ENCODE measurements at places on chromosomes 12 and 14.

DNA sequence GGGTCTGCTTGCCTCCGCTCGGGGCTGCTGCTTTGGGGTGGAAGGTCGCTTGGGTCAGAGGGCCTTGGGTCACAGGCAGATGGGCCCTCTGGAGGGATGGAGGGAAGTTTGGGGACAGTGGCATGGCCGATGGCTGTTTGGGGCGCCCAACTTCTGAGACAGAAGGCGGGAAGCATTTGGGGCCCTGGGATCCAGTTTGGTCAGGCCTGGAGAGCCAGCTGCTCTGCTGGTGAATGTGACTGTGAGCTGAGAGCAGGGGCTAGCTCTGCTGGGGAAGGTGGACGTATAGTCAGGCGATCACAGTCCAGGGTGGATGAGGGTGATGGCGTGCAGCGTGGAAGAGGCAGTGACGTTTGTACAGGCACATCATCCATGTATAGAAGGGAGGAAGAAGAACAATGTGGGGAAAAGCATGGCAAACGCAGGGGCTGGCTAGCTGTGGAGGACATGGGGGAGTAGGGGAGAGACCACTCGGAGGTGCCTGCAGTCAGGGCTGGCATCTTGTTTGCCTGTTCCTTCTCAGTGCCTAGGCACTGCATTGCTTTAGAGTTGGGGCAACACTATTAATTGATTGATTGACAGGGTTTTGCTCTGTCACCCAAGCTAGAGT is 57.5 kb downstream of the TSPAN9 start:
- no peak for DNase-seq

GRCh38 chr14:42140831-42141279 is 534.2 kb downstream of the LRFN5 start:
- DNase-seq, result no peak

DNA sequence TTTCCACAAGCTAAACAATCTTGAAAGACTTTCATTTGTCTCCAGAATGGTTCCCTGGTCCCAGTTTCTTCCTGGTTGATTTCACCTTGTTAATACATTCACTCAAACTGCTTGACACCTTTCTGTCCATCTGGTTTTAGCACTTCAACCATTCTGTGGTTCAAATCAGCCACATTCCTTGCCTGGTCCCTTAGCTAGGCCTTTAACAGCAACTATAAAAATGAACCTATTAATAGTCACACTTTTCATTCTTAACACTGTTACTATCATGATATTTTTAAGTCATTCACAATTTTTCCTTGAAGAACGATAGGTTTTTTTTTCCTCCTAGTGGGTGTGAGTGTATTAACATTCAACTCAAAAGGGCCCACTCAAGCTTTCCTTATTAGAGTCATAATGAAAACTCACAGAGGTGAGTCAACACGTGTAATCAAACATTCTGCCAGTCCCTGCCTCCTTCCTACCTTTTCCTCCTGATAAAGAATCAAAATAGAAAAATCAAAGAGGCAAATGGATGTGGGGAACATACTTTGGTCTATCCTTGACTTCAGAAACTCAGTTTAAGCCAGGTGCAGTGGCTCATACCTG is 34.4 kb upstream of the CCNT1 start:
- no peak for DNase-seq

GRCh38 chr12:97301576-97301975 is 161.0 kb upstream of the RMST start:
- no peak for DNase-seq

DNA sequence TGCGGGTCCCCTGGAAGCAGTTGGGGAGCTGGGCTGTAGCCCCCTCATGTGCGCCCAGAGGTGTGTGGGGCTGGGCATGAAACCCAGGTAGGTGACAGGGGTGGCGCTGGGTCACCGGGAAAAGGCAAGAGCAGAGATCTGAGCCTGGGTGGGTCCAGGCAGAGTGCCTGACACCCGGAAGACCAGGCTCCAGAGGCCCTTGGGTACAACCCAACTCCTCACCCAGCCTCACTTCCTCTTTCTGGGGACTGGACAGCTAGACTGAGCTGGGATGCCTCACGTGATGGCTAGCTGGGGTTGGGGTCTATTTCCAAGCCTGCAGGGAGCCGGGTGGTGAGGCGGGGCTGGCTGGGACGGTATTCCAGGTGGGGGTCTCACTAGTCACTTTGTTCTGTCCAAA is 16.3 kb upstream of the CYP46A1 start:
- DNase-seq, result no peak

DNA sequence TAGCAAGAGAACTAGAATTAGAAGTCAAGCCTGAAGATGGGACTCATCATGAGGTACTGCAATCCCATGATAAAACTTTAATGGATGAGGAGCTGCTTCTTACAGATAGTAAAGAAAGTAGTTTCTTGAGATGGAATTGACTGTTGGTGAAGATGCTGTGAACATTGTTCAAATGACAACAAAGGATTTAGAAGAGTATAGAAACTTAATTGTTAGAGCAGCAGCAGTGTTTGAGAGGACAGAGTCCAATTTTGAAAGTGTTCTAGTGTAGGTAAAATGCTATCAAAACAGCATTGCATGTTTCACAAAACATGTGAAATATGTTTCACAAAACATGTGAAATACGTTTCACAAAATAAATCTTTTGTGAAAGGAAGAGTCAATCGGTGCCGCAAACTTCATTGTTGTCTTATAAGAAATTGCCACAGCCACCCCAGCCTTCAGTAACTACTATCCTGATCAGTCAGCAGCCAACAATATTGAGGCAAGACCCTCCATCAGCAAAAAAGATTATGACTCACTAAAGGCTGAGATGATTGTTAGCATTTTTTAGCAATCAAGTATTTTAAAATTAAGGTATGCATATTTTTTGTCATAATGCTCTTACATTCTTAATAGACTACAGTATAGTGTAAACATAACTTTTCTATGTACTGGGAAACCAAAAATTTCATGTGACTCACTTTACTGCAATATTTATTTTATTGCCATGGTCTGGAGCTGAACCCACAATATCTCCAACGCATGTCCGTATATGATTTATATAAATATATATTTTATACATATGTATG is 173.4 kb upstream of the BMP4 start:
- DNase-seq, result no peak

GRCh38 chr12:108964371-108965352 is 56.2 kb downstream of the SVOP start:
- no peak for DNase-seq

DNA sequence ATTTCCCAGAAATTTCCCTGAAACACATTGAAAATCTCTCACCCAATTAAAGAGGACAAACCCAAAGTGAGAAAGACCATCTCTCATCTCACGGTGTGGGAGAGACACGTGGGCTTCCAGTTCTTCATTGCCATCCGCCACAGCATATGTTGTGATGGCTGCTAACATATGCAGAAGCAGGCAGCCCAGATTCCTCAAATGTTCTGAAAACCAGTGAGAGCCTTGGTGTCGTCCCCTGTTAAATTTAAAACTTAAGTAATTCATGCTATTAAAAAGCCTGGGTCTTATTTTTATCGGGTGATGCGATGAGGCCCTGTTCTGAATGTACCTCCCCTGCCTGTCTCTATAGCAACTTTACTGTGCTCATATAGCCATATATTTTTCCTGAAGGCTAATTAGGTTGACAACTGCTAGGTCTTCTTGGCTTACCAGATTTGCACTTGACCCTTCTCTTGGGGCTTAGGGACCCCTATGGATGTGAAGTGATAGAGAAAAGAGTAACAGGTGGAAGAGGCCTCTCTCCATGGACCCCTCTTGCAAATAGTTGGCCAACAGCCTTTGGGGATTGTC is 2.8 kb upstream of the FGF6 start:
- DNase-seq, result no peak

GRCh38 chr14:88333036-88333435 is 10.0 kb upstream of the KCNK10 start:
- no peak for DNase-seq

DNA sequence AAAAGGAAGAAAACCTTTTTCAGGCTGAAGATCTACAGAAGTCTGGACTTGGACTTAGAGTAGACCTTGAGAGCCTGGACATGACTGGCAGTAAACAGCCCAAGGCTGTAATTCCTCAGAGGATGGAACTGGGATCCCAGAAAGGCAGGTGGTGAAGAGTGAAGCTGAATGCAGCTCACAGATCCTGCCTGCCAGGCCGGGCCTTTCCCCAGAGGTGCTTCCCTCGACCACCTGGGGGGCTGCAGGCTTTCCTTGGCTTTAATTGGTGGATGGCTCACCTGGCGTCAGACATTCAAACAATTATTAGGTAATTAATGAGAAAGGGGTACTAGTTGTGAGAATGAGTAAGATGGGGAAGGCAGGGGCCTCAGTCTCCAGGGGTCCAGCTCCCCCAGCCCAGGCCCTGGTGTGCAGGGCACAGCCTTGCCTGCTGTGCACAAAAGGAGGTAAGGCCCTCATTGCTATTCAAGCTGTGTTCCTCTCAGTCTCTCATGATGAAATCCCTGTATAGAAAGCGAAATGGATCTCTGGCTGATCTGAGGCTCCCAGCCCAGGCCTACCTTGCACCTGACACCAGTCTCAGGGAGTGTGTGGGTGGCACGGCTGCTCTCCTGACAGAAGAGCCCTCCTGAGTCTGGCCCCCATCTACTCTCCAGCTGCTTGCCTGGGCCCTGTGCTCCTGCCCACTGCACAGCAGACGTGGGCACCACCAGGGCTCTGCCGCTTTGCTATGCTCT is 63.0 kb upstream of the TCL1A start:
- DNase-seq, result no peak

- DNase-seq, result no peak
These were observed 141.3 kb downstream of the CALM1 start for GRCh38 chr14:90538095-90538494.

GRCh38 chr12:68871921-68872320 is 61.0 kb downstream of the CPM start:
- no peak for DNase-seq

GRCh38 chr12:4251216-4251891 is 22.2 kb upstream of the CCND2 start:
- no peak for DNase-seq

DNA sequence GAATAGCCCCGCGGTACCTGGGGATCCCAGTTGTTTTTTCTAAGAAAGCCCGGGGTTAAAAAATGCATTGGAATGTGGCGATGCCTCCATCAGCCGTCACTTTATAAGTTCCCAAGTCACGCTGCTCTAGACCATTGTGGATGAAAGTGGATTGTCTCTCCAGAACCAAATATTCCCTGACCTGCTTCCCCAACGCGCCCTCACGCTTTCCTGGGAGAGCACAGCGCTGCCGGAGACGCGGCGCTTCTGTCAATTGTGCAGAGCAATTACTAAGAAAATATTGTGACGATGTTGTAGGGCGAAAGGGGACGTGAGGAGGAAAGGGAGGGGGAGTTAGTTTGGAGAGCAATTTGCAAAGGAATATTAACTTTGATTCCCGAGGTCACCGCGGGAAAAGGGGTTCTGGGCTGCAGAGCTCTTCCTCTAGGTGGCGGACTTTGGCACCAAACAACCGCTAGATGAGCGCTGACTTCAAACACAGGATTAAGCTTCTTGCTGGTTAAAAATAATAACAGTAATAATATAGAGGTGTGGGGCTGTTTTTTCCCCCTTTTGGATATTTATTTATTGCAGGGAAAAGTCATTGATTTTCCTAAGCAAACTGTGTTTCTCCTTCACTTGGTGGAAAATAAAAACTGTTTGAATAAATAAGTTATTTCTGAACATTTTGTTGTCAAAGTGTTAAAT is 9.6 kb upstream of the FOXG1 start:
- DNase-seq, result no peak

GRCh38 chr12:112116232-112117060 is 7.9 kb upstream of the NAA25 start:
- DNase-seq, result no peak

DNA sequence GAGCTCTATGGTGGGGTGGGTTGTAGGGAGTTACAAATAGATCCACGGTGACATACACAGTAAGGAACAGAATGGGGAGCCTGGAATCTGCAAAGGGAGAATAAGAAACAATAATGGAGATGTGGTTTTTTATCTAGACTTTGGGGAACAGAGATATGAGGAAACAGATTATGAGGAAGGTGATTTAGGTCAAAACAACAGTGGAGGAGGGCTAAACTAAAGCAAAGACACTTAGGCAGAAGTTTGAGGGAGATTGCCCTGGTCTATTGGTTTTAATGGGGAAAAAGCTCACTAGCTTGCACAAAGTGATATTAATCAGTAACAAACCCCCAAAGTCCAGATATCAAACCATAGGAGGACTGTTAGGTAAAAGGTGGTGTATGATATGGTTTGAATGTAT is 144.5 kb upstream of the DYRK2 start:
- DNase-seq, result no peak

All from activated gamma-delta T cell treated with anti-CD3 and anti-CD28 coated beads, Interleukin-2, amount 50 U/mL, for 16 hours (primary cell).